Thoracic aorta (tissue), 2 donors: ENCODE measurements at places on chromosomes 13 and 19. TPM values are rescaled to one million over a fixed set of nuclear protein-coding genes. Genes with fewer than 3 reads are reported as not detected.
A peak's percentile ranks its signal among the peaks of the same experiment; 100 is the strongest.

GRCh38 chr13:46665633-46666482 is 112.9 kb downstream of the LRCH1 start:
- no peak overlapping the region for H3K4me3 ChIP-seq
- H3K27me3 ChIP-seq, result no peaks in the 10 kb centered on the region
- peaks cover 49% of the 10 kb centered on the region for H3K4me1 ChIP-seq
- H3K36me3 ChIP-seq, result no peaks in the 10 kb centered on the region
- peak overlapping the region; percentile 45 for H3K27ac ChIP-seq

Gene METTL21C
- not detected for total RNA-seq

DNA sequence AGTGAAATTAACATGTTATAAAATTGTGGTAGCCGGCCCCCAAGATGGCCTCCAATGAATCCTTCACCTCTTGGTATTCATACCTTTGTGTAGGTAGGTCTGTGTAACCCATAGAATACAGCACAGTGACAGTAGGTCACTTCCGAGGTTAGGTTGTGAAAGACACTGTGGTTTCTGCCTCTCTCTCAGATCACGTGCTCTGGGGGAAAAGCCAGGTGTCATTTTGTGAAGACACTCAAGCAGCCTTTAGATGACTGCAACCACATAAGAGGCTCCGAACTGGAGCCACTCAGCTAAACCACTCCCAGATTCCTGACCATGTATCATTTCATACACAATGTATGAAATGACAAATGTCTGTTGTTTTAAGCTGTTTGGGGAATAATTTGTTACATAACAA is 9.8 kb upstream of the USPL1 start:
- H3K36me3 ChIP-seq, result no peaks in the 10 kb centered on the region
- DNase-seq, result no peak
- H3K4me1 ChIP-seq, result no peaks in the 10 kb centered on the region
- H3K4me3 ChIP-seq, result no peak overlapping the region
- H3K27ac ChIP-seq, result no peak overlapping the region

DNA sequence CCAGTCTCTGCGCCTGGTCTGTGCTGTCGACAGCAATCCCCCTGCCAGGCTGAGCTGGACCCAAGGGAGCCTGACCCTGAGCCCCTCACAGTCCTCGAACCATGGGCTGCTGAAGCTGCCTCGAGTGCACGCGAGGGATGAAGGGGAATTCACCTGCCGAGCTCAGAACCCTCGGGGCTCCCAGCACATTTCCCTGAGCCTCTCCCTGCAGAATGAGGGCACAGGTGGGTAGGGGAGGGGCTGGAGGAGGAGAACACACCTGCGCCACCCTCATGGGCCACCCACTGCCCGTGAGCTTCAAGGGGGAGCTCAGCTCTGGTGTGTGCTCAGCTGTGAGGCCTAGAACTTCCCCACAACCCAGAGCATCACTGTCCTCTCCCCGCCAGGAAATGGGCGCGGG is 38.6 kb upstream of the CD33 start:
- no peaks in the 10 kb centered on the region for H3K27me3 ChIP-seq
- H3K36me3 ChIP-seq, result no peaks in the 10 kb centered on the region
- H3K4me3 ChIP-seq, result no peak overlapping the region
- DNase-seq, result no peak

DNA sequence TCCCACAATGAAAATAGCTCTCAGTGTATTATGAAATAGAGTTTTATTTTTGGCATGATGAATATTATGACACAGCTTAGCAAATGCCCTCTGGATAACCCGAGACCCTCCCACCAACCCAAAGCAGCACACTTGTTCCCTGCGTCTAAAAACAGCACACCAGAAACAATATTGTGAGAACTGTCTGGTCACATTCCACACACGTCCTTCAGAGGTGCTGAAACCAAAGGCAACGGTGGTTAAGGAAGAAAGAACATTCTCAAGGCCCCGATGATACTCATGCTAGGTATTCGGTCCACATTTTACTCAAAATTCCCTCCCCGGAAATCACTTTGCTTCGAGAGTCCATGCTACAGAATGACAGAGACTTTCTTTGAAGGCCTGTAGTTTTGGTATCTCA is 156.7 kb downstream of the SLC7A1 start:
- H3K4me1 ChIP-seq, result peaks cover 39% of the 10 kb centered on the region
- no peak for DNase-seq
- H3K27ac ChIP-seq, result peak overlapping the region; percentile 89
- no peaks in the 10 kb centered on the region for H3K27me3 ChIP-seq

Gene KIR3DL2
- not detected for total RNA-seq
